ENCODE measurements at places on chromosomes 7 and 10. TPM values are rescaled to one million over a fixed set of nuclear protein-coding genes. Genes with fewer than 3 reads are reported as not detected.

Gene MTURN
- 34.5 TPM for total RNA-seq

Gene TBC1D12
- 17.5 TPM for total RNA-seq

Gene NCF1
- 1.1 TPM for total RNA-seq

- no peak for DNase-seq
These were observed 5.1 kb upstream of the ZNF32 start for GRCh38 chr10:43653746-43654145.

GRCh38 chr10:15856328-15857015 is 3.8 kb downstream of the MINDY3 start:
- no peak for DNase-seq

DNA sequence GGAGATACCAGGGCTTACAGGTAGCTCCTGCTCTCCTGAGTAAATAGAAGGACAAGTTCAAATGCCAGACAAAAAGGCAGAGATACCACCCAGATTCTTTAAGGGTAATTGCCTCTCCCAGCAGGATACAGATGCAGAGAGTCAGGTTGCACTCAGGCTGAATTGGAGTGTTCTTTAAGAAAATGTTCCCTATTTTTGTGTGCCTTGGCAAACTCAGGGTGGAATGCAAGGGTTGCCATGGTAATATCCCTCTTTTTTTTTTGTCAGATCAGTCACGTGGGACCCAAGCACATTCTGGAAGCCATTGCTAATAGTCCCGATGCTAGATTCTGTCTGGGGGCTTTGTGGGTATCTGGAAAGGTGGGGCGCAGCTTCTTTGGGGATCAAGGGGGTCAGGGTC is 628.0 kb downstream of the CALN1 start:
- DNase-seq = no peak
